Trophoblast cell (in vitro differentiated cells and primary cell): ENCODE measurements at places on chromosomes 11 and 22.
A peak's percentile ranks its signal among the peaks of the same experiment; 100 is the strongest.

DNA sequence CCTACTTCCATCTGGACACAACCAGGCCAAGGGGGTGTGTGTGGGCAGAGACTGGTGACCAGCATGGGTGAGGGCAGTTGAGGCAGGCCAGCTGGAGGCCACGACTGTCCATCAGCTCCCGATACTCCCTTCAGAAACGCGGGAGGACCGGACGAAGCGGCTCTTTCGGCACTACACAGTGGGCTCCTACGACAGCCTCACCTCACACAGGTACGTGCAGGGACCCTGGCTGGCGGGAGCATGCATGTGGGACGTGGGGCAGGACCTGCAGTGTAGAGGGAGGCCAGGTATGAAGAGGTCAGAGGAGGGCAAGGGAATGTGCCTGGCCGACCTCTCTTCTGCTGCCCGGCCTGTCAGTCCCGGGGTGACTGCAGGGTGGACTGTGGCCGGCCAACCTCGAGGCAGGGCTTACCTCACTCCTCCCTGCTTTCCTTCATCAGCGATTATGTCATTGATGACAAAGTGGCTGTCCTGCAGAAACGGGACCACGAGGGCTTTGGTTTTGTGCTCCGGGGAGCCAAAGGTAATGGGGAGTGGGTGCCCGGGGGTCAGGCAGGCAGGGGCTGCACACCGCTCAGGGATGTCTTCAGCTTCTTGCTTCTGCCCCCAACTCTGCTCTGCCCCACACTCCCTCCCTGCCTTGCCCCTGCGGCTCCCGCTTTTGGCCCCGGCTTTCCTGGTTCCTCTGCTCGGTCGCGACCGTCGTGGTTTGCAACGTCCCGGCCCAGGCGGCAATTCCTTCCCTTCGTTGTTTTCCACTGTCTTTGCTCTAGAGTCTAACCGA lies 31.3 kb downstream of the SHANK3 start:
- no peak for DNase-seq

- peak; percentile 59 for DNase-seq
Measured at GRCh38 chr11:94786264-94787126, 18.3 kb downstream of the AMOTL1 start.

- no peak for DNase-seq
Measured at GRCh38 chr11:67280788-67281551, 8.1 kb upstream of the ANKRD13D start.

DNA sequence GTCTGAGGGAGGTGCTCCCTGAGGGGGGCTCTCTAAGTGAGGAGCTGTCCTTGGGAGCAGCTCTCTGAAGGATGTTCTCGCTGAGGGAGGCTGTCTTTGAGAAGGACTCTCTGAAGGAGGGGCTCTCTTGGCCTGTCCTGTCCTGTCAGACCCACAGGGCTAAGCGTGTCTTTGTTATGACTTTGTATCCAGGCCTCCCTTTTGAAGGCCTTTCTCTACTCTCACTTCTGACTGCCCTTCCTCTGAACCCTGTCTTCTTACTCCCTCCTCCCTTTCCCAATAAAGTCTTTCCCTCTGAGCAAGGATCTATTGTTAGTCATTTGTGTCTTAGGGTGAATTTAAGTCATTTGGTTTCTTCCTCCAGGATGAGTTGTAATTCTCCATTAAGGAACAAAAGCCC lies 330.1 kb upstream of the PLET1 start:
- no peak for DNase-seq
